ENCODE measurements at places on chromosomes 7 and 10. TPM values are rescaled to one million over a fixed set of nuclear protein-coding genes. Genes with fewer than 3 reads are reported as not detected.

- DNase-seq, result peak; percentile 23
Observed at GRCh38 chr7:73828107-73828803, 2.5 kb upstream of the CLDN4 start.

Gene UBTD1
- total RNA-seq, result 1.4 TPM

Gene FBXO24
- 2.7 TPM for total RNA-seq

DNA sequence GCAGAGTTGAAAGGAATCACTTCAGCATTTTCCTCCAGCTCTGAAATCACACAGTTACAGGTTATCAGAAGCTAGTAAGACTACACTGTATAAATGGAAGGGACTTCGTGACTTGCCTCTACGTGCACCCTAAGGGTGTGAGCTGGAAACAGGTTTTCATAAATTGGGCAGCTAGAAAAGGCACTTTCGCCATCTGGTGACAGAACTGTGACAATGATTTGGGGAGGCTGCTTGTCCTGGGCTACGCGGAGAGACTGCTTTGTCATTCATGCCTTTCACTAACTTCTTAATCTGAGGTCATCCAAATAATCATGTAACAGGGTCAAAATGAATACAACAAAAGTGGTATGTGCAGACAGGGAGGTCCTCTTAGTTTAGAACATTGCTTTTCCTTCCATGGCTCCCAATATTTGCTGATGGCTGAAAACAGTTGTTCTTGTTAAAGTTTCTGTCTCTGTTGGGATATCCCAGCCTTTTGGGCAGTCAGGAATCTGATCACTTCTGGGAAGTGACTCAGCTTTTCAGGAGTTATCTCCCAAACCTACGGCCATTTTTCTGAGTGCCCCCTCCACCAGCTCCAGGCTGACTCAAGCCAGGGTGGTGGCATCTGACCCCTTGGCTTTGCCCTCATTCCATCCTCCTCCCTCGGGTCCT, 17.8 kb downstream of the VWC2 start:
- no peak for DNase-seq

DNA sequence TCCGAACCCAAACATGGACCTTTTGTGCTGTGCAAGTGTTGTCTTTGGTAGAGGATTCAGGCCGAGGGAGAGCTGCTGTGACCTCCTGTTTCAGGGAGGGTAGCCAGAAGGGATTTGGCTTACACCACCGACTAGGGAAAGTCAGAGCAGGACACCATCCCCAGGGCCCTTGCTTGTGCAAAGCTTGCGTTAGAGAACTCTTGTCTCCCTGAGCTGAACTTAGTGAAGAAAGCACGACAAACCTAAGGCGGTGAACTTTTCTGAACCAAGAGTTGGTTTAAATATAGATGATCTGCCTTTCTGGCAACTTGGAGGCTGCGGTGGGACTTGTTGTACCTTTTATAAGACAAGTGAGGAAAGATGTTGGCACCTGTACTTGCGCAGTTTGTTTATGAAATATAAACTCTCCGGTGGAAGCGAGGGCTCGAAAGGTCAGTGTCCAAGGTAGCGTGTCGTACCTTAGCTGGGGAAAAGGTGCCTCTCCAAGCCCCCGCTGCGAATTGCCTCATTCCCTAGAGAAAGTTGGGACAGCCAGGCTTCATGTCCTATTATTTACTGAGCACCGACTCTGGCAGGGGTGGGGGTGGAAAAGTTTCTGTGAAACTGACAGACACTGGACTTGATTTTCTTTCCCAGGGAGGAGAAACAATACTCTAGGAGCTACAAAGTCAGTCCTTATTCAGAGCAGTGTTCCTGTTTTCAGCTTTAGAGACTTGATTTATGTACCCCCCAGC, 31.6 kb downstream of the WBP1L start:
- DNase-seq, result no peak

Gene GDF2
- total RNA-seq, result not detected

- no peak for DNase-seq
Observed at GRCh38 chr7:2597273-2597640, 34.5 kb upstream of the TTYH3 start.

DNA sequence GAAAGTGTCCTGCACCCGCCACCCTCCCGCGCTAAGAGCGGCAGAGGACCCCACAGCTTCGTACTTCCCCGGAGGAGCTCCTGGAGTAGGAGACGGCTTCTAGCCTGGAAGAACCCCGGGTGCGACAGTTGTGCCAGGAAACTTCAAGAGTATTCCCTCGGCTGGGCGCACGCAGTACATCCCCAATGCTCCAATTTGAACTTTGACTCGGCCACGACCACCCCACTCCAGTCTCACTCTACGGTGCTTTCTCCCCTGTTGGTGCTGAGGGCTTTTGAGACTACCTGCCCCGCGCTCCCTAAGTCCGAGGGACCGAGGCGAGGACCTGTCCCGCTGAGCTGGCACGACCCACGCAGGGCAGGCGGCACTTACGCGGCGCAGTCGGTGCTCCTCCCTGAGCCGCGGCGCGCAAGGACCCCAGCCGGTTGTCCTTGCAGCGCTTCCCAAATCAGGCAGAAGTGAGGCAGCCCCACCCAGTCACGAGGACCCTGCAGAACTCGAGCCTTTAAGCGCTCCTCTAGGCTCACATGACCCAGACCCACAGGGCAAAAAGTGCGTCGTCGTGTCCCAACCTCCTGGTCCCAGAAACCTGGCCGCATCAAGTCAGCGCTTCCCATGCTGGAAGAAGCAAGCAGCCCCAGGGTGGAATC, at the start of gene CPVL:
Gene CPVL (minus strand): TSS at position 481 of the 650 bp plus-strand sequence. CDS start 25,476 bp downstream, outside the sequence.
- no peak for DNase-seq

- DNase-seq, result no peak
Observed at GRCh38 chr10:75441196-75441595, 9.8 kb downstream of the LRMDA start.

GRCh38 chr10:101766306-101766705, 9.6 kb downstream of the FGF8 start:
- no peak for DNase-seq

GRCh38 chr10:77310288-77310840, 327.2 kb downstream of the KCNMA1 start:
- no peak for DNase-seq

GRCh38 chr7:39702133-39702532, 78.8 kb downstream of the RALA start:
- no peak for DNase-seq

DNA sequence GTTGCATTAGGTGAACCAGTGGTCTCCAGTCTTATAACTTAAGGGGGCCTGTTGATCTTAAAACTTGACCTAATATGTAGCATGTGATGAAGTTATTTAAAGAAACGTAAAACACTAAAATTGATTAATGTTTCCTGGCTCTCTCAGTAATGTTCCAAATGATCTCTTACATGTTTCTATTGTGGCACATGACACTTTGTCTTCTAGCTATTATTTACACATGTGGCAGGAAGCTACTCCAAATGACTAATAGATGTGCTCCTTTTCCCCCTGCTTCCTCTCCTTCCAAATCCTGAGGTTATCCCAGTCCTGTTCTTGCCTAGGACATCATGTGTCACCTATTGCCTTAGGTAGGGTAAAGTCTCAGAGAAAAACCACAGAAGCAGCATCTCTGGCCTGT, 89.4 kb downstream of the FAS start:
- no peak for DNase-seq

Gene CEP55
- total RNA-seq, result 82.5 TPM

- no peak for DNase-seq
Observed at GRCh38 chr7:132735476-132735875, 159.2 kb upstream of the PLXNA4 start.

DNA sequence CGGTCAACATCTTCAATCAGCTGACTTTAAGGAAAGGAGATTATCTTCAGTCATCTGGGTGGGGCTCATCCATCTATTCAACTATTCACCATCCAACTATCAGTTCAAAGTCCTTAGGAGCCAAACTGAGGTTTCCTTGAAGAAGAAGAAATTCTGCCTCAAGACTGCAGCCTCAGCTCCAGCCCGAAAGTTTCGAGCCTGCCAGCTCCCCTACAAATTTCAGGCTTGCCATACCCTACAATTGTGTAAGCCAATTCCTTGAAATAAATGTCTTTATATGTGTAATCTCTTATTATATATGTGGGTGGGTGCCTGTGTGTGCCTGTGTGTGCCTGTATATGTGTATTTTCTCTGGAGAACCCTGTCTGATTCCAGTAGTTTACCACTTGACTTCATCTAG, 447.8 kb downstream of the INHBA start:
- no peak for DNase-seq

GRCh38 chr10:91462423-91462822, 52.3 kb downstream of the HECTD2 start:
- no peak for DNase-seq

DNA sequence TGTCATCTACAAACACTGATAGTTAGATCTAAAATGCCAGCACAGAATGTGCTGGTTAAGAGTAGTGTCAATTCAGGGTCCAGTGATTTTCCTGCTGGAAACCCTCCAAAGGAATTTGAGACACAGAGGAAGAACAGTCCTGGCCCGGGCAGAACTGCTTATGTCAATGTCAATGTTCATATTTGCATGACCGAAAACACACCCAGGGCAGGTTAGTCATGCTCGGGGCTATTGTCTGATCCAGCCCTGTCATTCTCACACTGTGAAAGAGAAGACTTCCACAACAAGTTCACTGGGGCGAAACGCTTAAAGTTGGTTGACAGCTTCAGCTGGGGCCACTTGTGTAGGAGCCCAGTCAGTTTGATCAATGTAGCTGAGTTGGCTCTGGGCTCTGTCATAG, 139.3 kb downstream of the C1GALT1 start:
- DNase-seq, result no peak

DNA sequence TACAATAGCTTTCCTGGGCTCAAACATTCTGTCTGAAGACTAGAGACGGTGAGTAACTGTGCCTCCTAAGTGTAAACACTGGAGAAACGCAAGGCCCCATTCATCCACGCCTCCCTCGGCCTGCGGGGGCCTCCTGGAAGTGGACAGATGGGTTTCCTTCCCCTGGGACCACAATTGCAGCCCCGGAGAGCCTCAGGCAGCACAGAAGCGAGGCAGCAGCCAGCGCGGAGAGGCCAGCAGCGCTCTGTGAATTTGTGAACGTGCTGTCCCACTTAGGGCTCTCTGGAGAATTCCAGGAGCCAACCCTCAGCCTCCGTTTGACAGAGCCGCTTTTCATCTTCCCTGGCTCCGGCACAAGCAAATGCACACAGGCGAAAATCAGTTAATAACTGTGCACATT, 23.2 kb upstream of the CALN1 start:
- DNase-seq, result no peak

GRCh38 chr10:51030480-51030879, 43.8 kb upstream of the PRKG1 start:
- DNase-seq, result no peak

Gene GPR141
- not detected for total RNA-seq

DNA sequence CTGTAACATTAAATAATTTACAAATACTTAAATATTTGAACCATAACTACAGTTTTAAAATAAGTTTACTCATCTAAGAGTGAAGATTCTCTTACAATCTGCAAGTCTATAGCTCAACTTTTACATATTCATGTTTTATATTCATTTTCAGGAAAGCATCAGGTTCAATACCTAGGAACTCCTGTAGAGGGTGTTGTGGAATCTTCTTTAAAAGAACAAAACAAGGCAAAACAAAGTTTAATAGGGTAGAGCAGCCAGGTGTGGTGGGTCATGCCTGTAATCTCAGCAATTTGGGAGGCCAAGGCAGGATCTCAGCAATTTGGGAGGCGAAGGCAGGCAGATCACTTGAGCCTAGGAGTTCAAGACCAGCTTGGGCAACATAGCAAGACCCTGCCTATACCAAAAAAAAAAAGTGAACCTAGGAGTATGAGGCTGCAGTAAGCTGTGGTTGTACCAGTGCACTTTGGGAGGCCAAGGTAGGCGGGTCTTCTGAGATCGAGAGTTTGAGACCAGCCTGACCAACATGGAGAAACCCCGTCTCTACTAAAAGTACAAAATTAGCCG, 45.1 kb downstream of the ST8SIA6 start:
- no peak for DNase-seq

GRCh38 chr7:138825049-138825721, 27.2 kb upstream of the ATP6V0A4 start:
- DNase-seq, result no peak

DNA sequence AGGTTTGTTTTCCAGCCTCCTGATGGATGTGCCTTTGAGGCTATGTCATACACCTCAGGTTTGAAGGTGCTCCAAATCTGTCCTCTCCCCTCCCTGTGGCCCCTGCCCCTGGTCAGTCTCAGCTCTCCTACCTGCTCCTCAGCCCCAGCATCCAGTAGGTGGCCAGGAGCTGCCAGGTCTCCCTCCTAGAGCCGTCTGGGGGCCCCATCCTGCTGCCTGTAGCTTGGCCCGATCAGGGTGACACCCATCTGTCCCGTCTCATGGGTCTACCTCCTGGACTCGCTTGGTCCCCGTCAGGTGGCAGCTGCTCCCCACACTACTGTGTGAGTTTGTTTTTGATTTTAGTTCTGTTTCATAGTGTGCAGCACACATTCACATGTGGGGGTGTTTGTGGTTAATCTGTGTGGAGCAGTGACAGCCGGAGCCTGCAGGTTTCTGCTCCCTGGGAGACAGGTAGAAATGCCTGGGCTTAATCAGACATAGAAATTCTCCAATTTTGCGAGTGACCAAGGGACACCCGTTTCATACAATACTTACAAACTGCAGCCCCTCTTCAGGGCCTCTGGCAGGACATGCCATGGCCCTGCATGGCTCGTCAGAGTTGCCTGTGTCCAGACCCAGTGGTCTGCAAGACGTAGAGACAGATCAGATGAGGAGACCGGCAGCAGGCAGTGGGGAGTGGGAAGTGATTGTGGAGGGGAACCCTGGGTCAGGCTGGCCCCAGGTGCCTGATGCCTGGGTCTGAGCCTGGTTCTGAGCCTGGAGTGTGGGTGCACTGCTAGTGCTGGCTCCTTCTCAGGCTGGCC, 17.1 kb downstream of the ADCY1 start:
- peak; percentile 13 for DNase-seq

DNA sequence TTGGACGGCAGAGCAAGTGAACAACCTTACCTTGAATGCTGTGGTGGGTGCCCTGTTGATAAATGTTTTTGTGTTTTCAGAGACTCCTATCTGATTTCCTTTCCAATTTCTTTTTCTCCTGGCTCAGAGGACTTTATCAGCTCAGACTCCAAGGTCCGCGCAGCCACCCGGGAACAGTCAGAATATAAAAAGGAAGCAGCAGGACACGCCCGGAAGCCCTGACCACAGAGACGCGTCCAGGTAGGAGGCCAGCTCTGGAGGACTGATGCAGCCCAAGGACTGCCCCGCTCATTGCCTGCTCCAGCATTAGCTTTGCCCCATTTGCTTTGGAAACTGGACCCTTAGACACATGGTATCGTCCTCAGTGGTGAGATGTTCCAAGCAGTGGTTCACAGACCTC, 61.3 kb downstream of the TACC2 start:
- no peak for DNase-seq

DNA sequence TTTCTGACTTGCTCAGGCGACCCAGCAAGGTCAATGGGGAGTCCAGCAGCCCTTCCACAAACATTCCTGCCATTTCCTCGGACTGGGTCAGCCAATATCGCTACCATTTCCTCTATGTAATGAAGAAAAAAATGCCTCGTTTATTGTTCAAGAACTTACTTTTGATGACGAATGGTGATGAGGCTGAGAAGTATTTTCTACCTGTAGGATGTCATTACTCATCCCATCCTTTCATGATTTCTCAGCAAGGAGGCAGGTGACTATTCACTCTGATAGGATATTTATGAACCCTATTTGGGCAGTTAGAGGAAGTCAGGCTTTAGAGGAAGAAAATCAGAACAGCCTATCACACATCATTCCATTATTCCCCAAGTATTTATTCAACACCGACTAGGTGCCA, 178.6 kb downstream of the FANK1 start:
- DNase-seq, result no peak

- peak; percentile 19 for DNase-seq
Observed at GRCh38 chr10:27746397-27747095, 927 bp upstream of the MKX start.

GRCh38 chr7:126727930-126728391, 524.8 kb downstream of the GRM8 start:
- DNase-seq, result peak; percentile 39

All from activated CD4-positive, alpha-beta memory T cell treated with anti-CD3 and anti-CD28 coated beads, Interleukin-2, amount 10 ng/mL, durations not matched to agents 7 days and 5 days (primary cell).